ENCODE measurements at places on chromosomes 7 and 10.

DNA sequence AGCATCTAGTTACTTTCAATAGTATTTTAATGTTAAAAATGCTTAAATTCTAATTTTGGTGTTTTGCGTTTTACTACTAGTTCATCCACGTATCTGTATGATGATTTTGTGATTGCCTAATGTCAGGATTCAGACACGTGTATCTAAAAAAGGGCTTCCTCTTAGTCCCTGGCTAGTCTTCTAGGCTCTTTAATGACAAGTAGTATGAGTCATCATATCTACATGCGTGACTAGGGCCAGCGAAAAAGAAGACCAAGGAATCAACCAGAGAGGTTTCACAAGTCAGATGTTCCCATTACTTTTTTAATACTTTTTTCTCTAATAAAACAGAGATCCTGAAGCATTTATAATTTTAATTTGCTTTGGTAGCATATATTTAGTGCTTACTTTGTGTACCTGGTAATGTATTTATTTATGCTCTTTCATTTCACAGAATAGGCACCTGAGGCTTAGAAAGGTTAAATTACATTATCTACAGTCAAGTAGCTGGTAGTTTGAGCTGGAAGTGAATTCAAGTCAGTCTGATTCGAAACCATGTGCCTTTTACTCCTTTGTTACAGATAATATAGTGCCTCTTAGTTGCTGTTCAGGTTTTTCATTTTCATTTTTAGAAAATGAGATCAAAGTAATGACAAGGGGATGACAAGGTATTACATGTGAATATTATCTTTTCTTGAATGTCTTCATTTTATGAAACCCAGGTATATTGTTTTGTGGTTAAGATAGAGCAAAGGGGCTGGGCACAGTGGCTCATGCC, 140.3 kb downstream of the FOXP2 start:
- DNase-seq = no peak

GRCh38 chr7:103445228-103446048, 569 bp downstream of the SLC26A5 start:
- no peak for DNase-seq

DNA sequence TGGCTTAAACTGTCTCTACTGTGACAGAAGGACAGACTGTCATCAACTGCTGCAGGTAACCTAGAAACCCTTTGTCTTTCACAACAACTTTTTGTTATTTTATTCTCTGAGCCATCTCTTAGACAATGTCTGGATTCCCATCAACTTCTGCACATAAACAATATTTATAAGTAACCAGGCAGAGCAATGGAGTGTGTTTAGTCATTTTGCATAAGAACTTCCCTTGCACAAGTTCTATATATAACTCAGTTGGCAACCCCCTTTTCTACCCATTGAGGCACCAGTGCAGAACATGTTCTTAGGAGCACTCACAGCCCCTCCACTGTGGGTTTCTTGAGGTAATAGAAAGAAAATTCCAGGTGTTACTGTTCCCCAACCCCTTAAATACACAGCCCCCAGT, 65.0 kb upstream of the IL6 start:
- no peak for DNase-seq

GRCh38 chr7:29480451-29480850, 83.2 kb upstream of the PRR15 start:
- no peak for DNase-seq

DNA sequence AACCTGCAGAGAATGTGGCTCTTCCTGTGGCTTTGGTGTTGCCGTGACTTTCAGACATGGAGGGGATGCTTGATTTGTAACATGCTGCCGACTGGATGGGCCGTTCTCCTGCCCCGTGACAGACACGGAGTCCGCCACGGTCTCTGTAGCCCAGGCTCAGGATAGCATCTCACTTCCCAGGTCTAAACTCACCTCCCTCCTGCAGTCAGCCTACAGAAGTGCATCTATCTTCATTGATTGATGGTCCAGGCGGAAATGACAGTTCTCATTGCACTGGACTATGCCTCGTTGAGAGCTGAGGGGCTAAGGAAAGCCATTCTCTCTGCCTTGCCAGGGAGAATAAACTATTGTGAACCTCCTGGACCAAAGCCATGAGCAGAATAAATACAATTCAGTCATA, 77.5 kb downstream of the CHN2 start:
- no peak for DNase-seq

DNA sequence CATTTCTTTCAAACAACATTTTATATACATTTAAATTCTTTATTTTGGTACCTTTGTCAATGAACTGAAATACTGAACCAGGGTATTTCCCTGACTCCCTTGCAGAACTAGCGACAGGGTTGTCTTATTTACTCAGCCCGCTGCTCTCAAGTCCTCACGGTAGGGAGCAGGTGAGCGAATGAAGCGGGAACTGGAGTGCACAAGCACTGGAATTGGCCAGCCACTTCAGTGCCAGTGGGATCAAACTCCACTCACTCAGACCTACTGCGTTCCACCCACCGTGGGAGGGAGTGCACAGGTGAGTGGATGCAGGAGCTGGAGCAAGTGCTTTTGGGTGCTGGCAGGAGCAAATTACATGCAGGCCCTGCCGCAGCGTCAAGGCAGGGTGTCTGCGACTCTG, 28.1 kb upstream of the NEUROD6 start:
- no peak for DNase-seq

- no peak for DNase-seq
Measured at GRCh38 chr7:42217548-42217947, 19.5 kb downstream of the GLI3 start.

DNA sequence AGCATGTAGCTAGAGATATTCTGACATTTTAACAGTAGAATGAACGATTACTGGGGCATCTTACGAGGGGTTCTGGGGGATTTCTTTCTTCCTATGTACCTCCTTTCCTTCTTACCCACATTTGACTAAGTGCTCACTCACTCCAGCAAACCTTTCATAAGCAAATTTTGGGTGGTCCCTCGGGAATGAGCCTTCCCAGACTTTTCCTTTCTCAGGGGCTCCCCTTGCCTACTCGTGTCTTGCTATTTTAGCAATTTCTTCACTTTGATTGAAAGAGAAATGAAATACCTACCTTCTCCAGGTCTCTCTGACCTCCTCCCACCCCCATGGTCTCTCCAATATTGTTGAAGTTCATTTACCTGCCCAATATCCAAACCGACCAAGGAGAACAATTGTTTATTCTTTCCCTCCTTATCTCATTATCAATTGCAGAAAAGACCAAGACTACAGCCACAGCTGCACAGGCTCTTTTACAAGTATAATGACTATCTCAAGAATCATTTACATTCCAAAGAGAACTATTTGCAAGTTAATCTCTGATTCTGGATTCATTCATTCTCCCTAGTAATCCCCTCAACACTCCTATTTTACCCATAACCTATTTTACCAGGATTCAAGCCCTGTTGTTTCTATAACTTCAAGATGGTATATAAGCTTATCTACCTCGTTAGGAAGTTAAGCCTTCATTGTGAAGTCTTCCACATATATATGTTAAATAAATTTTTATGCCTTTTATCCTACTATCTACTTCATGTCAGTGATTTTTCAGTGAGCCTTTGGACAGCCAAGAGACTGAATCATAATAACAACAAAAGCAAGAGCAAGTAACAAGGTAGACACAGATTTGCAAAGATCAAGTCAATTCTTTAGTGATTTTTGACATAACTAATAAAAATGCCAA, 480.6 kb downstream of the IPMK start:
- DNase-seq = no peak

DNA sequence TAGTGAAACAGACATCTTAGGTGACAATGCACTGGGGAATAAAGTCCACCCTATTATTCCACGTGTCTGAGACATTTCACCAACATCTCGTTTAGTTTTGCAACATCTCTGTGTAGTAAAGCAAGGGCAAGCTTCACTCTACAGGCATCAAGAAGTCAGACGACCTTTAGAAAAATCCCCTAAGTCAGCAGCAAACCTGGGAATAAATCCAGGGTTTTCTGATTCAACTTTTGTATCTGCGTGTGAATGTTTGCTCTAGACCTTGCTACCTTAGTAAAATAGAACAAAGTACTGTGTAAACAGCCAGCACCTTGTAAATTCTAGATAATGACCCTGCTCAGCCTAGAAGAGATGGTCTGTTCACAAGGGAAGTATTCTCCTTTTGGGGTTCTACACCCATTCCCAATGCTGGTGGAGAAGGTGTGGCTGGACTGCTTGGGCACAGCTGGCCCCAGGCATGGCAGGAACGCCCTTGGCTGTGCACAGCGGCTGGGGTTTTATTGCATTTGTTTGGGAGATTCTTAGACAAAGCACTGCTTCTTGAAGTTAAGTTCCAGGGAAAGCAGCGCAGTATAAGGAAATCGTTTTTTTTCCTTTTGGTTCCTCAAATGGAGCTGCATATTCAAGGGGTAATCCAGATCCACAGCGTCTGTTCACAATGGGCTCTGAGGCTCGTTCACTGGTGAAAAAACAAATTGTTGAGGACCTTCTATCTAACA, 38.3 kb upstream of the GALNTL5 start:
- no peak for DNase-seq

DNA sequence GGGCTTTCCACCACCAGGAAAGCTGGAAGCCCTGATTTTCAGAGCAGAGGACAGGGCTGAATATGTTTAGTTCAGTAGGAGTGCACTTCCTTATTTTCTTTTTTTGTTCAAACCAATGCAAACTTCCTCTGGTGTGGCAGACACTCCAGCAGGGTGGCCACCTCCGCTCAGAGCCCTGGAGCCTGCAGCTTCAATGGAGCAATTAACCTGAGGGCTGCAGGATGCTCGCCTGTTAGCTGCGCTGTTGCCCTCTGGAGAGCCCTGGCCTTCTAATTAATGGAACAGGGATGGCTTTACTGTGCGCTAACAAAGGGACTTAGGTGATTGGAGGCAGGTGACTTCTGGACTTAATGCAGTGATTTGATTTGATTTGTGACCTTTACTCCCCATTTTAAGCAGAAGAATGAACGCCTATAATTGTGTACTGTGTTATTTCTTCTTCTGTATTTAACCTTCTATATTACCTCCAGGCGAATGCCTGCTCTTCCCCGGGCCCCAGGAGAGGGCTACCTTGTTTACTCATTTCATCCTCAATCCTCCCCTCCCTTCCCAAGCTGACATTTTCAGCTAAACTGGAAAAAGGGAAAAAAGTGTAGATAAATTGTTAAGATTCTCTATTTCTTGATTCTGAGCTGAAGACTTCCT, 123.0 kb upstream of the CTBP2 start:
- no peak for DNase-seq

GRCh38 chr7:37065779-37066271, 341.5 kb upstream of the AOAH start:
- no peak for DNase-seq

- DNase-seq = no peak
Measured at GRCh38 chr7:55108818-55109217, 90.0 kb downstream of the EGFR start.

- no peak for DNase-seq
Measured at GRCh38 chr10:50385624-50386023, 134.3 kb upstream of the ASAH2 start.

DNA sequence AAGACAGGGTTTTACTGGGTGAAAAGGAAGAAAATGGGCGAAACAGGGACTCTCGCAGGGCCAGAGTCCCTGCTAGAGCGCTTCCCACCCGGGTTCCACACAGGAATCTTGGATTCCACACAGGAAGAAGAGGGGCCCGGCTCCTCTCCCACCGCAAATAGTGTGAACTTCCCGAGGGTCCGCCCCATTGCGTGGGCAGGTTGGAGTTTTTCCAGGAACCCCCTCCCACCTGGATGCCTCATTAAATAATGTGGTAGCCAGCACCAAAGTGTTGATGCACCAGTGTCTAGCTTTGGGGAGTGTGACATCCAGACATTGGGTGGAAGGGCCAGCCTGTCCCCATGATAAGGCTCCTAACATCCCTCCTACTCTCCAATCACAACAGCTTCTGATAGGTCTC, 330.3 kb upstream of the ZNF32 start:
- no peak for DNase-seq

DNA sequence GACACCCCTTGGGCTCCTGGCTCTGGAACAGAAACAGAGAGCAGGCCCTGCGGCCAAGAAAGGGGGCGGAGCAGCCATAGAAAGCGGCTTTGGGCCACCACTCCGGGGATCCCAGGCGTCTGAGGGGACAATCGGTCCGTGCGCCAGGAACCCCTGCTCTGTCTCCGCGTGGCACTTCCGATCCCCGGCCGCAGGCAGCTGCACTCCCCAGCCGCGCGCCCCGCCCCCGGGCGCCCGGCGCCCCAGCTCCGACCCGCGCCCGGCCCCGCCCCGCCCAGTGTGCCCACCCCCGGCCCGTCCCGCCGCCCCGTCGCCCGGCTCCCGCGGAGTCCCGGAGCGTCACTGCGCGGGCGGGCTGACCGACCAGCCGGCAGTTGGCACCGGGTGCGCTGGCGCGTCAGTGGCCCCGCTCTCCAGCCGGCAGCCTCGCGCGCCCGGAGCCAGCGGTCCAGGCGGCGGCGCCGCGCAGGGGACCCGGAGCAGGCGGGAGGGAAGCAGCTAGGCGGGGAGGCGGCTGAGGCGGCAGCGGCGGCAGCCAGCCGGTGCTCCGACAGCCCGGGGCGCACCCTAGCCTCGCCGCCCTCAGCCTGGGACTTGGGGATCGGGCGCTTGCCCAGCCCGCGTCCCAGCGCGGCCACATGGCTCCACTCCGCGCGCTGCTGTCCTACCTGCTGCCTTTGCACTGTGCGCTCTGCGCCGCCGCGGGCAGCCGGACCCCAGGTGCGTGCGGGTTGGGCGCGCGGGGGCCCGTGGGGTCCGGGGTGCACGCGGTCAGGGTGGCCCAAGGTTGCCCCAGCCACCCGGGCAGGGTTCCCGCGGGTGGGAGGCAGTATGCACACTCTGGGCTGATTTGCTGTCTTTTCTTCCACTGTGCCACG, at the start of gene ADAMTS14:
ADAMTS14 (plus strand) TSS at position 342 of the 878 bp plus-strand sequence; CDS start at position 639, 297 bp downstream.
- DNase-seq = no peak

DNA sequence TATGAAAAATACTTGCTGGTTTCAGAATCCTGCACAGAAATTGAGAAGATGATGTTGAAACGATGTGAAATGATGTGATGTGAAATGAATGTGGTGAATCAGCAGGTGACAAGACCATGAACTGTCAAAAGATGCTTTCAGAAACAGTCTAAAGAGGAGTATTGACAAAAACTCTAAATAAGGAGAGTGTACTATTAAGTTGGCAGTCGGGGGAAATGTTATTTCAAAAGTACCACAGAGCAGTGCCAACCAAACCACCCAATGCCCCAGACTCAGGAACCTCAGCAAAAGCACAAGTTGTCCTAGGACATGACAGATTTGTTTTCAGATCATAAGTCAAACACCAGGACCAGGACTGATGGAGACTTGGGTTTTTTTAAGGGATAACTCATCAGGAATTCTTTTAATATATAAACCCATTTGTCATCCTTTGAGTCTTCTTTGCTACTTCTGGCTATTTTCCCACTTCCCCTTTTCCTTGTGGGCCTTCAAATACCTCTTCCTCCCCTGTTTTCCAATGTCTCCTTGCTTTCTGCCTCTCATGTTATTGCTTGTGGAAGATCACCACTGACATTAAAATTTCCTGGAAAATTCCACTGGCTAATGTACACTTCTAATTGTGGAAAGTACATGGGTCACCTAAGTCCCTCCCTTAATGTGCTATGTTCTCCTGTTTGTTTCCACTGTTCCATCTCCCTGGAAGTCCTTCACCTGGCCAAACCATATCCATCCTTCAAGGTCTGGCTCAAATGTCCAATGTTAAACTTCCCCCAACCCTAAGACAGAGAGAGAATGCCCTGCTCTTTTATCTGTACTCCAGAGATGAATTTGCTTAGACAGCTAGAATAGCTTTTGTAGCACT, 10.2 kb upstream of the PPP1R3C start:
- no peak for DNase-seq

- no peak for DNase-seq
Measured at GRCh38 chr7:33909318-33909717, 4.0 kb downstream of the BMPER start.

- no peak for DNase-seq
Measured at GRCh38 chr10:25631471-25631870, 302.6 kb upstream of the MYO3A start.

GRCh38 chr10:125982260-125982948, 86.0 kb downstream of the FANK1 start:
- DNase-seq = no peak

GRCh38 chr7:36129048-36129534, 24.0 kb upstream of the EEPD1 start:
- DNase-seq = no peak
